ENCODE measurements at places on chromosomes 1 and 21. TPM values are rescaled to one million over a fixed set of nuclear protein-coding genes. Genes with fewer than 3 reads are reported as not detected.

Gene ZSWIM5
- total RNA-seq: 1.7 TPM

DNA sequence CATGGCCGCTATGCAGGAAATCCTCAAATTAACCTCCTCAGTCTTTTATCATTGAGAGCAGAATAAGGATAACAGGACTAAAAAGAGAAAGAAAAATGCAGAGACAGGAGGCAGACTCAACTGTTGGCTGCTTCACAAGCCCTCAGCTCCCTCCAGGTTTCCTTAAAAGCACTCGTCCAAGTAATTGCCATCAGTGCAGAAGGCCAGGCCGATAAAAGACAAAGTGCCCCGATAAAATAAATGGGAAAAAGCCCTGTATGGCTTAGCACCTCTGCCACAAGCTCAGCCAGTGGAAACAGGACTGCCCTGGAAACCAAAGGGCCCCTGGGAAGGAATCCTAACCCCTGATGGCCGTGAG is 8.1 kb downstream of the S100A6 start:
- DNase-seq: no peak

Gene GRHL3
- total RNA-seq: 0.08 TPM

Gene USH2A
- total RNA-seq: 0.33 TPM

- no peak for DNase-seq
Measured at GRCh38 chr21:45415943-45416611, 11.1 kb downstream of the COL18A1 start.

DNA sequence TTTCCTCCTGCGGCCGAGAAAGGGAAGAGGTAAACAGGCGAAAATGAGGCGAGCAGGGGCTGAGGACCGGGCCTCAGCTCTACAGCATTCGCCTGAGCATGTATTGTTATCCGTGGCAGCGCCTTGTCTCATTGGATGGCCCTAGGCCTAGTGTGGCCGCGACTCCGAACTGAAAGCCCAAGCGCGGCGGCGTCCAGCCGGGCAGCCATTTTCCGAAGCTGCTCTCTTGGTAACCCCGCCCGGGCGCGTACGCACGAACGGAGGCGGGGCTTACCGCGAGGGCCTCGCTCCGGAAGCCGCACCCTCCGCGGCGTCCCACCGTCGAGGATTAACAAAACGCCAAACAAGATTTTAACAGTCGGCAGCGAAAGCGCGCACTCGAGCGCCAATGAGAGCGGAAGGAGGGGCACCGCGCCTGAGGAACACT is 797 bp upstream of the USP1 start:
- DNase-seq: peak; percentile 93

Gene MAB21L3
- total RNA-seq: 0.25 TPM

DNA sequence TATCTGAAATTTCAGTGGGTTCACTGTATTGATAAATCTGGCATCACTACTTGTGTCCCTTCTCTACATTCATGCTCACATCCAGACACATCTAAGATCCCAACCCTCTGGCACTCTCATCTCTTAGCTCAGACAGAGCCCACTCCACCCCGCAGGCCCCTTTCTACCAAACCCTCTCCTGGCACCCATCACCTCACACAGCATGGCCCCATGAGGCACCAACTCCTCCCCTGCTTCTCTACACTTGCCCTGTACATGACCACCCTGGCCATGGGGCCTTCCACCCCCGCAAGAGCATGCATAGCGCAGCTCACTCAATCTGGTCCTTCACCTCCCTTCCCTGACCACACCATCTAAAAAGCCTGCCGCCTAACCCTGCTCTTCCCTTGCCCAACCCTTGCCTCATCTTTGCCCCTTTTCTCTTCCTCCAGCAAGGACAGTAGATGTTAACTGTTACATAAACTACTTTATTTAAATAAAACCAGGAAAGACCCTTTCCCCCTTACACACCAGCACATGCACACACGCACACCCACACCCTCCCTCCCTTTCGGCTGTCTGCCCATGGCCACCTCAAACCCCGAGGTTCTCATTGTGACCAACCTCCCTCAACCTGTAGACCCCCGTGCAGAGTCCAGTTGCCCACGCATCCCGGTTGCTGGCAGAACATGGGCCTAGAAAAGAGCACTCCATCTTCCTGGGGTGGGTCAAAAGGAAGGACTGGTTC is 15.6 kb downstream of the SH3BP5L start:
- peak; percentile 9 for DNase-seq

Gene CLCA2
- not detected for total RNA-seq

GRCh38 chr21:33302796-33303195 is 22.0 kb upstream of the IFNAR1 start:
- no peak for DNase-seq

Gene MX2
- 4.7 TPM for total RNA-seq

Gene KIF2C
- total RNA-seq: 26.7 TPM

DNA sequence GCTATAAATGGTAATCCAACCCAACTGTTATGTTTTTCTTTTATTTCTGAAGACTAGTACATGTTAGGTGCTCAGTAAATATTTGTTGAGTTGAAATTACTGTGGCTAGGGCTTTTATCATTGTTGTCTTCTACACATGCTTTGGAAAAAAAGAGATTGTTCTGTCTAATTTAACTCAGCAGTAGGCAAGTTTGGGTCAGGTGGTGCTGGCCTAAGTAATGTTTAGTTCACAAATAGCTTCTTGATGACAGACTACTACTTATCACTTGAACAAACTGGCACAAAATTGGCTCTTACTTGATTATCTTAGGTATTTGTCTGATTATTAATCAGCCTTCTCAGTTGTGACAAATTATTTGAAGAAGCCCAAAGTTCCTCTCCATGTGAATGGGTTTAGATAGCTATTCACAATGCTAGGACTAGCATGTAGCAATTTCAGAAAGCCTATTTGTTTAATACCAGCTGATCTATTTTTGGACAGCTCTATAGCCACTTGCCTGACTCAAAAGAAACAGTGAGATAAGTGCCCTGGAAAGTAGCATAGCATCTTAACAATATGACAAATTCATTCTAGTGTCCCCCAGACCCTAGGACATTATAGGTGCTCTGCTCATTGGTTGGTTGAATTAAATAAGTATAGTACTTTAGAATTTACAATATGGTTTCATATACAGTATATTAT is 32.6 kb downstream of the TMEM200B start:
- no peak for DNase-seq

DNA sequence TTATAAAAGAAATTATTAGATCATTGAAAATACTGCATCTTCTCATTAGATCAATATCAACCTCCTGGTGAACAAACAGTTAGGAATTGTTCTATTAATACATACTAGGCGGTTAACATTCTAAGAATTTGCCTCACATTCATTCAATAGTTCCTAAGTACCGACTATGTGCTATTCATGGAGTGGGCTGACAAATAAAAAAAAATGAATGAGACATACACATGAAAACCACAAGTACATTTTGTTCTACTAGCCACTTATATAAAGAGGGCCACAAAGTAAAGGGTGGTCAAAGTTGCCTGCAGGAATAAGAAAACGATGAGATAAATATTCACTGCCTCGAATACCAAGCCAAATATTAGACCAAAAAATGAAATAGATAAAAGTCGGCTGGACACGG is 294.4 kb downstream of the SDCCAG8 start:
- DNase-seq: no peak

DNA sequence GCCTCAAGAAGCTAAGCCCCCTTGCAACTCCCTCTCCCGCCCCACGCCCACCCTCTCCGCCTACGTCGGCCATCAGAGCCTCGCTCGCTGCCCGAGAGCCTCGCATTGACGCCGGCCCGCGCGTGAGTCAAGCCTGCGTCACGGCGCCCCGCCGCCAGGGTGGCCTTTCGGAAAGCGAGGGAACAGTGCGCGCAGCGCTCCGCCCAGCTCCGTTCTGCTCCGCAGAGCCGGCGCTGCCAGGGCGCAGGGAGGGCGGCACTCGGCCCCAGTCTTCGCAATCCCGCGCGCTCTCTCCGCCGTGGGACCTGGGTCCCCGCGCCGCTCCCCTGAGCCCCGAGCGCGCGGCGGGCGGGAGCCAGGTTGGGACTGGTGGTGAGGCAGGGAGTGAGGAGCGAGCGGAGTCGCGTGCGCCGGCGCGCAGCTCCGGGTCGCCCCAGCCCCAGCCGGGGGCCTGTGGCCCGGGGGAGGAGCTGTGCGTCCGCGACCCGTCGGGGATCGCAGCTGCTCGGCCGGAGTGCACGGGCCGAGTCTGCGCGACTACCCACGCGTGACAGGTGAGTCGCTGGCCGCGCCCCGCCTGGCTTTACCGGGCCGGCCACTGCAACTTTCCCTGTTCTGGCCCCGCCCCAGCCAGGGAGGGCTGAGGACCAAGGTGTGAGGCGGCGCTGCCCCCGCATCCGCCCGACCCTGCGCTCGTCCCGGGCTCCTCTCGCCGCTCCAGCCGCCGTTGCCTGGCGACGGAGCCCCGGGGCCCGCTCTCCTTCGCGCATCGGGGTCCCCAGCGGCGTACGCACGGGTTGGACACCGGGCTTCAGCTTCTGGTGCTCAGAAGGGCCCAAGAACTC is at the start of gene SLC6A17:
Gene SLC6A17 (plus strand): TSS at position 165 of the 845 bp plus-strand sequence. CDS start 16,436 bp downstream, outside the sequence.
- no peak for DNase-seq

Gene KRTAP19-1
- not detected for total RNA-seq

Gene TAF13
- 31.7 TPM for total RNA-seq

GRCh38 chr1:32900371-32900955 is 726 bp downstream of the TMEM54 start:
- no peak for DNase-seq

GRCh38 chr1:34278211-34278610 is 101.5 kb downstream of the C1orf94 start:
- DNase-seq: no peak

- peak; percentile 72 for DNase-seq
Measured at GRCh38 chr21:31731056-31731856, 662 bp downstream of the SCAF4 start.

Gene RPTN
- total RNA-seq: not detected

Gene PLA2G4A
- 1.4 TPM for total RNA-seq

GRCh38 chr21:41953249-41953830 is 478 bp downstream of the C2CD2 start:
- no peak for DNase-seq

Gene AKNAD1
- total RNA-seq: not detected

DNA sequence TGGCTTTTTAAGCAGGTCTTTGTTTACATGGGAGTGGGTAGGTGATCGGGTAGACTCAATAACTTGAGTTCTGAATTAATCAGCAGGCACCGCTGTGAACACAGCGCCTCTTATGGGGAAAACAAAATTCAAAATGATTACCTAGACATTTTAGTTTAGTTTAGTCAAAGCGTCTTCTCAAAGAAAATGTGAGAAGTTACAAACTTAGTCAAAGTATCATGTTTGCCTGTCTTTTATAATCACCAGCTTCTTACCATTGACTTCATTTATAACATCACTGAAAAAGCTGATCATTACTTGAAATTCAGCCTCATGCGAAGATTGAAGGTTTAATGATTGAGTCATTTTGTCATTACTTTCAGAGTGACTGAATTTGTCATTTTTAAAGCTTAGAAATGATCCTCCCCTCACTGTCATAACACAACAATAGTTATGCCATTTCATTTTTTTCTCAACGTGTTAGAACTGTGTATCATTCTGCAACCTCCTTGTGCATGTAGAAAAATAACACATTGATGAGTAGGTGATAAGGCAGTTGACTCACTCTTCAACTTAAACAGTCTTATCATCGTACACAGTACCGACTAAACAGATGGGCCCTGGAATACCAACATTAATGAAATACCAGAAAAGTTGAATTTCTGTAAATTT is 188.5 kb downstream of the NFIA start:
- no peak for DNase-seq

DNA sequence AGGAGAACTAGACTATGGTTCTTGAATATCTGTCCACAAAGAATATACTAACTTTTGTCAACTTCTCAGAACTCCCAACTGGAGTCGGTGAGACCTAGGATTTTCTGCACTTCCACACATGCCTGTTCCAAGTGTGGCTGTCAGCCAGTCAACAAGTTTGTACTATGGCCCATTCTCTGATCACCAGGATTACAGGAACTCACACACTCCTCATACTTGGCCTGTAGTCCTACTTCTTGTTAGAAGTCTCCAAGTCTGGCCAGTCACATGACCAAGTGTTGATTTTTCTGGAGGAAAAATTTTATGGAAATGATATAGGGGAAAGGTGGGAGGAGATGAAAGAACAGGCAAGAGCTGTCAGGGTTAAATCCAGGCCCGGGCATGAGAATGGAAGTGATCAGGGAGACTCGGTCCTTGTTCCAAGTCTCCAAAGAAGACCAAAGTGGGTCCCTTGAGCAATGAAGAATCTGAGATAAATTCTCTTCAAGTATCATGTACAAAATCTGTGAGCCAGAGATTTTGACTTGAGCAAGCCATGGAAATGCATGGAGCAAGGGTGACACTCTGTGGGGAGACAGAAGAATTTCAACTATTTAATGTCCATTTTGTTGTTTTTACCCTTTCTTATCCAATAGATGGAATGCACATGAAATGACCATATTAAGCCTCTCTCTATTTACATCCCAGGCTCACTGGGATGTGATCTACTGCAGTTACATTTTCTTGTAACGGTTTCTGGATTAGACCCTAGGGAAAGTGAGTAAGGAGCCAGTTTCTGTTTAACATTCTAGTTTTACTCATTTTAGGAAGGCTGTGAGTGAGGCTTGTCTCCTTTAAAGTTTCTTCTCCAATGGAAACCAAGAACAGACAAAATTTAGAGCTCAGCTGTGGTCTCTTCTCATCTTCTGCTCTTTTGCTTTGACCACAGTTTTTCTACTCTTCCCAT is 320.9 kb downstream of the ASTN1 start:
- DNase-seq: no peak

GRCh38 chr1:19033515-19033839 is 77.0 kb upstream of the IFFO2 start:
- DNase-seq: no peak

DNA sequence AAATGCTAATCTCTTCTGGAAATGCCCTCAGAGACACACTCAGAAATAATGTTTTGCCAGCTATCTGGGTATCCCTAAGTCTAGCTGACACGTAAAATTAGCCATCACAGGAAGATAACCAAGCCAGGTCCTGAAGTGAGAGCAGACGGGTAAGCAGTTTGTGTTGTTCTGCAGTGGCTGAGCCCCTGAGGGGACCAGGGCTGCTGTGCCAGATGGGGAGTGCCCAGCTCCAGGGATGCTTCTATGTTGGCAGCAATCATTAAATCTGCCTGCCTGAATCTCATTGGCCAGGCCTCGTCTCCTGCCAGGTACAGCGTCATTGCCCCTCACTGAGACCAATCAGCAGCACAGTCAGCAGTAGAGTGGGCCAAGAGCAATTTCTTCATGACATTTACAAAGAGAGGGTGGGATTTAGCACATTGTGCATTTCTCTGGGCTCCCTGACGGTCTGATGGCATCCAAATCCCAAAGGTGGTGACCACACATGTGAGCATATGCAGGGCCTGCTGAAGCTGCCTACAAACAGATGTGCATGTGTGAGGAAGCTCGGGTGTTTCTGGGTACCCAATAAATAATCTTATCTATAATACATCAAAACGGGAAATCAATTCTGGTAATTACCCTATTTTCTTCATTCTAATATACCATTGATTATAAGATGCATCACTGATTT is 58.7 kb upstream of the LRRN2 start:
- peak; percentile 20 for DNase-seq

Gene TNFSF18
- 0.61 TPM for total RNA-seq

- no peak for DNase-seq
Measured at GRCh38 chr1:53330819-53331218, 2.9 kb upstream of the LRP8 start.

- DNase-seq: no peak
Measured at GRCh38 chr1:150106341-150106740, 38.8 kb downstream of the VPS45 start.

All from liver (tissue), 10 donors.